ENCODE measurements at places on chromosomes 4 and X.

- DNase-seq = no peak
Measured at GRCh38 chr4:82425478-82425877, 4.8 kb downstream of the HNRNPDL start.

DNA sequence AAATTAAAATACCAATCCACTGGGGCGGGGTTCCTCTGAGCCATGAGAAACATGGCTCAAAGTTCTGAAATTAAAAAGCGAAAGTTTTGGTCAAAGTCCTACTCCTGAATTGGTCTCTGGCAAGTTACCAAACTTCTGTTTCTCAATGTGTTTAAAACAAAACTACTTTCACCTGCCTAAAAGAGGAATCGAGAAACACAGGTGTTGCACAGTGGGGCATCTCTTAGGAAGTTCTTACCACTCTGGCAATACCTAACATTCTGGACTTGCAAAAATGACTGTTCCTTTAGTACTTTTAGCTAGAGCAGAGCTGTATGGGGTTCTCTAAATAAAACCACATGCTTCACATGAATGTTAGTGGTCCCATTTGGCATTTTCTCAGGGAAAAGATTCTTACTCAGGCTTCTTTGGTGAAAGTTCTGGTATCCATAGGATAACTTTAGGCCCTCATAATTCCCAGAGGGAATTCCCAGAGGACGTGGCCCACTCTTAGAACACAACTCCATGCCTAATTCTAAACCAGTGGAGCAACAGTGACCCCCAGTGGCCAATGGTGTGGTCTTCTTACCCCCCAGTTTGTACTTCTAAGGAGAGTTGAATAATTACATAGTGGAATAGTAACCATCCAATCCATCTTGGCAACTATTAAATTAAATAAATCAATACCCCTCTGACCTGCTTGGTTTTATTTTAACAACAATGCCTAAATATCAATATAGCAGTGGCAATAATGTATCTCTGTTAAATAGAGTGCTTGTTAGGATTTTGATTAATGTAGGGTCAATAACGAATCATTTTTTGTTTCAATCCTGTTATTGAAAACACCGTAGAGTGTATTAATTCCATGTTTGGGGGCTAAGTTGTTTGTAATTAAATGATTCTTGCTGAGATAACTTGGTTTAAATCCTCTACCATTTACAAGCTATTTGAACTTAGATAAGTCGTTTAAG, 21.9 kb downstream of the BMP3 start:
- no peak for DNase-seq

- DNase-seq = no peak
Measured at GRCh38 chr4:138310991-138311390, 68.8 kb upstream of the SLC7A11 start.

- DNase-seq = no peak
Measured at GRCh38 chrX:31279359-31279758, 207.5 kb upstream of the FTHL17 start.

DNA sequence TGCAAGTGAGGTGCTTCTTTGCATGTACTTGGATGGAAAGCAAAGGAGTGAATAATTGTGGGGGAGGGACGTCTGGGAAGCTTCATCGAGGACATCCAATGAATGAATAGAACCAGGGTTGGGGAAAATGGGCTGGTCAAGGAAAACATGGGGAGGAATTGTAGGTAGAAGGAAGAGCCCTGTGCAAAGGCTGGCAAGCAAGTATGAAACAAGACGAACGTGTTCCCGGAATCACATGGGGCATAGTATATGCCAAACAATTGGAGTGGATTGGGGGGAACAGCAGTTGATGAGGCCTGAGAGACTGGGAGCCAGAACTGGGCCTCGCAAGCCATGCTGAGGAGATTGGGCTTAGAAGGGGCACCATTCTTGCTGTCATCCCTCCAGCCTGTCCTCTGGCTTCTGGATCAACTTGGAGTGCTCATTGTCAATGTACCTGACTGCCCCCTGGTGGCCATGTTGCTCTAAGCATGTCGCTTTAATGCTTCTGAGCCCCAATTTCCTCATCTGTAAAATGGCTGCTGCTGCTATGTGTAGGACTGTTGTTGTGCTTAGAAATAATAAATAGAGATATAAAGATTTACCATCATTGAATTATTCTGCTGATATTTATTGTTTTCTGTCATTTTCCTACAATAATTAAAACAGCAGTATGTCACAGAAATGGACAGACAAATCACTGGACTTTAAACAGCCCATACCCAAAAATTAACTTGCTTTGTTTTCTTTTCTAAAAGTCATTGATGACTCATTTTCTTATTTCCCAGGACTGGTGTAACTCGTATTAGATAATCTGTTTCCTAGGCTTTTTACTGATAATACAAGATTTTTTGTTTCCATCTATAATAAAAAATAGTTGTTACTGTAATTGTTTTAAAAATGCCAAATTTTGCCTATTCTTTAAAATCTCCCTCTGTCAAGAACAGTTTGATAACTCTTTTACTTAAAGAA, 66.4 kb downstream of the JADE3 start:
- DNase-seq = no peak

GRCh38 chr4:161894014-161894413, 269.8 kb downstream of the FSTL5 start:
- no peak for DNase-seq

DNA sequence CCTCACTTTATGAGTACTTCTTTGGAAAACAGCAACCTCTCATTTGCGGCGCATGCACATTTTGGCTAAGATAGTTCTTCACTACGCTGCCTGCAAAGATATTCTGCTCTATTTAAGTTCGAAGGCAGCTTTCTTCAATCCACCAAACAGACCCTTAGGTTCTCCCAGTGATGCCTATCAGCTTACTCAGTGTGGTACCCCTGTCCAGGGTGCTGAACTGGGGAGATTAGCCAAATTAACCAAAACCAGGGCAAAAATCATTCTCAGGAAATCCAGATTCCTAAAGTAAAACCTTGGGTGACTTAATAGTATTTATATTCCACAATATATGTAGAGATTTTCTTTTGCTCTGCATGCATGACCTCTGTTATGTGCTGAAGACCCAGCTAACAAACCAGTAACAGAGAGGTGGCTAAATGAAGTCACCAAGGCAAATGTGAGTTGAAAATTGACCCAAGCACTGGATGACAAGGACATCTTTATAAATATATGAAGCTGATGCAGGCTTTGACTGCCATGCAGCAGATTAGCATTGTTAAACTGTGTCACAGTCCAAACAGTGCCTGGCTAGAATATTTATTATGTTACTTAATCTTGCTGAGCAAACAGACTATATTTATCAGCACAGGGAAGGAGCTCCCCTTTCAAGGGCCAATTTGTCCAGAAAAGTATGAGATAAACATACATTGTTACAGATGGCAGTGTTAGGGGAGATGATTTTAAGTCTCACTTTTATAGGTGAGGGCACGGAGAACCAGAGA, 418.2 kb downstream of the STIM2 start:
- DNase-seq = peak; percentile 46

DNA sequence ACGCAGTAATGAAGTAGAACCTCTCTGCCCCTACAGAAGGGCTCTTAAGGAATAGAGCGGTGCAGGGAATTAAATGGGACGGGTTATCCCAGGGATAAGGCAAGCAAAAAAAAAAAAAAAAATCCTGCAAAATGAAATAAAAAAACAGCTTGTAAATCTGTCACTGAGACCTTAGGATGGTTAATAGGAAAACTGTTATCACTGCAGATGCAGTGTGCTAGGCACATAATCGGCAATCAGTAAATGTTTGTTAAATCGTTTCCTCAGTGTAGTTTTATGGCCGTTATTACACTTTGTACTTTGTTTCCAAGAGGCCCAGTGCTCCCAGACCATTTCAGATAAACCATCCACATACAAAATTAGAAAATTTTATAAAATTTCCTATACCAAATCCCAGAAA, 1.0 kb downstream of the HNRNPH2 start:
- DNase-seq = no peak

GRCh38 chrX:21974011-21974385, 33.5 kb downstream of the SMS start:
- DNase-seq = no peak

DNA sequence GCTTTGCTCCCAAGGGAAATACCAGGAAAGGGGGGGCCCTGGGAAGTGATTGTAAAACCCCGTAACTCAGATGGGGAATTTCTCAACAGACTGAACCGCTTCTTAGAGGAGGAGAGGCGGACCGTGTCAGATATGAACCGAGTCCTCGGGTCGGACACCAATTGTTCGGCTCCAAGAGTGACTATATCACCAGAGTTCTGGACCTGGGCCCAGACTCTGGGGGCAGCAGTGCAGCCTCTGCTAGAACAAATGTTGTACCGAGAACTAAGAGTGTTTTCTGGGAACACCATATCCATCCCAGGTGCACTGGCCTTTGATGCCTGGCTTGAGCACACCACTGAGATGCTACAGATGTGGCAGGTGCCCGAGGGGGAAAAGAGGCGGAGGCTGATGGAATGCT, 1.0 kb downstream of the PNMA3 start:
- DNase-seq = no peak

DNA sequence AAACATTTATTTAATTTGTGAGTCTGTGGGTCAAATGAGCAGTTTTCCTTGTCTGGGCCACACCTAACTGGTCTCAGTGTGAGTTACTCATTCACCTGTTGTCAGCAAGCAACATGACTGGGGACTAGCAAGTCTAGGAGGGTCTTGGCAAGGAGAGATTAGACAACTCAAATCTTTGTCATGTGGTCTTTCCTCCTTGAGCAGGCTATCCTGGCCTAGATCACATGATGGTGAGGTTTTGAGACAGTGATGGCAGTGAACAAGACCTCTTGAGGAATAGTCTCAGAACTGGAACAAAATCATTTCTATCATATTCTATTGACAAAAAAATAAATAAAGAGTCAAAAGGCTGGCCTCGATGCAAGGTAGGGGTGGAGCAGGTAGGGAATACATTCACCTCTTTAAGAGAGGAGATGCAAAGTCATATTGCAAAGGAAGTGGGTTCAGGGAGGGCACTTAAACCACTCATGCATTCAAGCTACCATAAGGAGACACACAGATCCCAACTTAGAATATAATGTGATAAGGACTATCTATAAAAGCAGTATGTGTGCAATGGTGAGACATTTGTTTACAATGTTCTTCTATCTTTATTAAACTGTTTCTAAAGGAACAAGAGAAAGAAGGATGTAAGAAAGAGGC, 135.7 kb downstream of the ZNF330 start:
- DNase-seq = no peak

GRCh38 chr4:43732829-43733426, 715.7 kb downstream of the KCTD8 start:
- DNase-seq = no peak

- DNase-seq = no peak
Measured at GRCh38 chr4:106109929-106110328, 206.1 kb downstream of the TBCK start.

GRCh38 chrX:130097507-130098209, 12.6 kb downstream of the ELF4 start:
- DNase-seq = no peak

GRCh38 chrX:725971-726370, 95.4 kb downstream of the SHOX start:
- DNase-seq = no peak

- no peak for DNase-seq
Measured at GRCh38 chr4:8770518-8771257, 101.0 kb downstream of the HMX1 start.

- no peak for DNase-seq
Measured at GRCh38 chr4:143369552-143369951, 32.9 kb downstream of the GAB1 start.

DNA sequence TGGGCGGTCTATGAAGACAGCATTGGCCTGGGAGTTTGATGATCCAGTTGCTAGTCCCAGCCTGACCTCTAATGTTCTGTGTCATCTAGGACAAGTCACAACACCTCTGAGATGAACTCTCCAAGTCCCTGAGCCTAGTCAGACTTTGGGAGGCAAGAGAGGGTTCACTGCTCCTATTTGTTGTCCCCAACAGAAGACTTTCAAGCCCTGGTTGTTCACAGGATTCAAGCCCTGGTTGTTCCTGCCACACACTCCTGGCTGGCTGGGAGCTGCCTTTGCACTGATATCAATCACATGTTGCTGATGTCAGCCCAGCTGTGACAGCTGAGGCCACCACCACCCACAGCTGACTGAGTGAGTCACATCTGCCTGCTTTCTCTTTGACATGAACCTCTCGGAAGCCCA, 253.2 kb upstream of the RASGEF1B start:
- DNase-seq = no peak

- DNase-seq = no peak
Measured at GRCh38 chr4:80362578-80363181, 27.1 kb downstream of the CFAP299 start.

DNA sequence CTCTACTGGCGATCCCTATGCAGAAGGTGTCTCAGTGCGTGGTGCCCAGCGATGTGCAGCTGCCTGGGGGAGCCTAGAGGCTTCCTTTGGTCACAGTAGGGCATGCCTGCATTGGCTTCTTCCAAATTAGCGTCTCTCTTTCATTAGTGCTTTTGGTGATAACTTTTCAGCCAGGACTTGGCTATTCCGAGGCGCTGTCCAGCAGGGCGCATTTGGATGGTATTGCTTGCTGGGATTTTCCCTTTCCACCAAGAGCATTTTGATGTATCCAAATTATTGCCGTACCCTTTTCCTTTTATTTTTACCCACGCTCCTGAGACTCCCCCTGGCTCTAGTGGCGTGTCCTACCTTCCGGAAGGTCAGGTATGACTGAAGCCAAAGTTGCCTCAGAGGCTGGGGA, 101.4 kb downstream of the SORCS2 start:
- no peak for DNase-seq

- no peak for DNase-seq
Measured at GRCh38 chr4:82371497-82371896, 2.3 kb downstream of the HNRNPD start.

GRCh38 chrX:40299641-40300046, 201.9 kb upstream of the BCOR start:
- DNase-seq = no peak

DNA sequence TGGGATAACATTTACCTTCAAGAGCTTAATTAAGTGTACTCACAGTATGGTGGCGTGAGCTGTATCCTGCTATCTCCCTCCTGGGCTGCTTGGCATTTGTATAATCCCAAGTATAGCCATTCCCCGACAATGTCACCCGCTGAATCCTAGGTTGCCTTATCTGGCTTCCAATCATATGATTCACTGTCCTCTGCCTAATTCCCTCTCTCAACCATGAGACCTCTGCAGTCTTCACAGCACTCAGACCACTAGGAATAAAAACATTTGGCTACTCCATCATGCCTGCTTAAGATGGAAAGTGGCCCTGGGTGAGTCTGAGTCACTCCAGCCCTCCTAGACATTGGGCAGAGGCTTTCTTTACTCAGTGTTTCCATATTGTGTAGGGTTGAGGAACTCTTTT, 28.9 kb upstream of the WDFY3 start:
- DNase-seq = no peak

DNA sequence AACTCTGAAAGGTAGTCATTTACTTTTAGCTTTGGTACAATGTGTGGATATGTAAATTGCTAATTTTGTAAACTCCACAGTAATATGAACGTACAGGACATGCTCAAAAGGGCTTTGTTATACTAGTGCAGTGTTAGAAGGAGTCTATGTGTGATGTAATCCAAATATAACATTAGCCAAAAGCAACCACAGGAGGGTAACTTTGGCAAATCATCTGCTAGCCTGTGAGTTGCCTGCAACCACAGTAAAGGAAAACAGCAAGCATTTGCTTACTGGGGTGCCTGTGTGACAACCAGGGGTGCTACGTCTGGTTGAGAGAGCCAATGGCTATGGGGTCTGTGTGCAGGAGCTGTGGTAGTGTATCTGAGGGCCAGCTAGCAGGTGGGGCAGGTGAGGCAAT, 245.8 kb downstream of the ADAMTS3 start:
- no peak for DNase-seq

- no peak for DNase-seq
Measured at GRCh38 chr4:87531621-87532020, 2.4 kb upstream of the SPARCL1 start.

Measured in right renal cortex interstitium (tissue), 3 donors.